BE2C (cell line): ENCODE measurements at places on chromosomes 2 and 18.
A peak's percentile ranks its signal among the peaks of the same experiment; 100 is the strongest.

DNA sequence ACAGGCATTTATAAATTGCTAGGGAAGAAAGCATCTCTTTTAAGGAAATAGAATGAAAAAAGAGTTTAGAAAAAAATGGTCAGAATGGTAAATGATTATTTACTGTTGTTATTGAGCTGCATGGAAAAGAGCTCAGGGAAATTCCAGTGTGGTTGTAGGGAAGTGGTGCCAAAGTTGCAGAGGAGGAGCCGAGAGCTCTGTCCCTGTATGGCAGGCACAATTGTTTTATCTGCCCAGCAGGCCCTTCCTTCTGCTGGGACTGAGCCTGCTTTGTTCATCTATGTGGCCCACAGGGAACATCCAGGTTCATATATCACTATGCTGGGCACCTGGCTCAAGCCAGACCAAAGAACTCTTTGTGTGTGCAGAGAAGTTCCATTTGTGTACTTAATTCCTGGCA, 80.8 kb upstream of the AGAP1 start:
- no peak for DNase-seq

GRCh38 chr2:207683879-207684627, 27.4 kb upstream of the CCNYL1 start:
- no peak for DNase-seq

DNA sequence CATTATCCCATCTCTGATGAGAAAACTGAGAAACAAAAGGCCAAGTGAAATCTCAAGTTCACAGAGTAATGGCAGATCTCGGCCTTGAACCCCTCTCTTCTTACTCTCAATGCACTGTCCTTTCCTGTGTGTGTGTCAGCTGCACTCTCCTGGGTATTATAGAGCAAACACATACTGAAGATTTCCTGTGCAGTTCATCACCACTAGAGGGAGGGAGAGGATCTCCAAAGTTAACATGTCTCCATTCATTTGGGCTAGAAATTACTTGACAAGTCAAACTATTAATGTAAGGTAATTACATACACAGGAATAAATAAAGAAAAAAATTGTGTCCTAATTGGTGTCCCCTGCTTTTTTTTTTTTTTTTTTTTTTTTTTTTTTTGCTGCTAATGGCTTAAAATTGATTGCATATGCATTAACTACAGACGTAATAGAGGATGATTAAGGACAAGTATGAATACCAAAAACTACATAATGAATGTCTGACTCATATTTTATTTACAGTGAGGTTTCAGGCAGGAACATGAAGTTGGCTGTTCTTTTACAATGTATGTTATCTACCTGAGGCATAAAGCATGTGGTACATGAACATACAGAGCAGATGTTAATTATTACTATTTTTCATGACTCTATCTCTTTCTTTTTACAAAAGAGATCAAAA, 269.2 kb downstream of the NYAP2 start:
- peak; percentile 27 for DNase-seq

DNA sequence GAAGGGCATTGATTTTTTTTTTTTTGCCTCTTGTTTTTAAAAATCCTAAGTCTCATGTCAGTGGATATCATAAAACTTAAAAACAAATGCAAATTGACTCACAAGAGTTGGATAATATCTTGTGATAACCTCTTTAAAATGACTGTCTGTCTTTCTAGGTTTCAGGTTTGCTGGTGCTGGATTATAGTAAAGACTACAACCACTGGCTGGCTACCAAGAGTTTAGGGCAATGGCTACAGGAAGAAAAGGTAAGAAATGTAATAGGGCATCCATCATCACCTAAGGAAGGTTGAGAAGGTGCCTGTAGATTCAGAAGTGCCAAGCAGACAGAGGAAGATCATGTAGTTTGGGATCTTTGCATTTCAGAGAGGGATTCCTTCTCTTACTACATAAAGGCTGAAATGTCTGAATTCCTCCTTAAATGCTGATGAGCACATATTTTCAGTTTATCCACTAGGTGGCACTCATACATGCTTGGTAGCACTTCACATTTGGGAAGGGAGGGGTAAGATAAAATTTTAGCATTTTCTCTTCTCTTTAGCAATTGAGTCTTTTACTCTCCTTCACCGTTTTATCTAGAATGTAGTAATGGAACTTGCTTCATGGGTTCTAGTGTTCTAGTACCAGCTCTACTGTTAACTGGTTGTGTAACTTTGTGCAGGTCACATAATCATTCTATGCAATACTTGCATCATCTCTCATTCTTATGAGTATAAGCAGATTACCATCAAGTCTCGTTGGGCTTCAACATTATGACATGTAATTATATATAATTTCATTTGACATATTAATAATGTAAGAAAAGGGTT, 21.1 kb downstream of the CPS1 start:
- no peak for DNase-seq

GRCh38 chr2:198359308-198359707, 554.9 kb downstream of the PLCL1 start:
- no peak for DNase-seq

DNA sequence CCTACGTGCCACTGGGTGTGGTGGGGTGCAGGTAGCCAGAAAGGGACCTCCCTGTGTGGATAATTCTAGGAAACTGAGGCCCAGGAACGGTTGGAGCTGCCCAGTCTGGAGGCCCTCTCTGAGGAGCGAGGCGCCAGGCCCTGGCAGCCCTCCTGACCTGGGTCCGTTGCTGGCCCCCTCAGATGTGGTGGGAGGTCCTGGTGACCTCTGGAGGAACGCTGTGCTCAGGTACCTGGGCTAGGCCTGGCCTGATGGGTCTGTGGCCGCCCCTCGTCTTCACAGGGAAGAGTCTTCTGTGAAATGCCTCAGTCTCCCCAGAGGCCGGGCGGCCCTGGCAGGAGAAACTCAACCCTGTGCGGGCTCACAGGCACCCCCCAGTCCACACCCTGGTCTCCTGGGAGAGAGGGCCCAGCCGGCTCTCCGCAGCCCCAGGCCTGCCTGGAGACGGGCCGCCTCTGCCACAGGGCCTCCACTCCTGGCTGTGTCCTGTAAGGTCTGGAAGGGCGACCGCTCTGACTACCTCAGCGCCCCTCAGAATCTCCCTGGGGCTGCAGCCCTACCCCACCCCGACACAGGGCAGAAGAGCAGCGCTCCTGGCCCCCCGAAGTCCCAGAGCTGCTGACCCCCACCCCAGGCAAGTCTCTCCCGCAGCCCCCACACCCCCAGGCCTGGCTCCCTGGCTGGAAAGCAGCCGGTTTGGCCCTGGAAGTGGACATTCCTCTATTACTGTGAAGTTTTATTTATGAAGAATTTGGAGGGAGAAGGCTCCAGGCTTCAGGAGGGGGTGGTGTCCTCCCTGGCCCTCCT, 3.7 kb downstream of the B3GNT7 start:
- DNase-seq = no peak

DNA sequence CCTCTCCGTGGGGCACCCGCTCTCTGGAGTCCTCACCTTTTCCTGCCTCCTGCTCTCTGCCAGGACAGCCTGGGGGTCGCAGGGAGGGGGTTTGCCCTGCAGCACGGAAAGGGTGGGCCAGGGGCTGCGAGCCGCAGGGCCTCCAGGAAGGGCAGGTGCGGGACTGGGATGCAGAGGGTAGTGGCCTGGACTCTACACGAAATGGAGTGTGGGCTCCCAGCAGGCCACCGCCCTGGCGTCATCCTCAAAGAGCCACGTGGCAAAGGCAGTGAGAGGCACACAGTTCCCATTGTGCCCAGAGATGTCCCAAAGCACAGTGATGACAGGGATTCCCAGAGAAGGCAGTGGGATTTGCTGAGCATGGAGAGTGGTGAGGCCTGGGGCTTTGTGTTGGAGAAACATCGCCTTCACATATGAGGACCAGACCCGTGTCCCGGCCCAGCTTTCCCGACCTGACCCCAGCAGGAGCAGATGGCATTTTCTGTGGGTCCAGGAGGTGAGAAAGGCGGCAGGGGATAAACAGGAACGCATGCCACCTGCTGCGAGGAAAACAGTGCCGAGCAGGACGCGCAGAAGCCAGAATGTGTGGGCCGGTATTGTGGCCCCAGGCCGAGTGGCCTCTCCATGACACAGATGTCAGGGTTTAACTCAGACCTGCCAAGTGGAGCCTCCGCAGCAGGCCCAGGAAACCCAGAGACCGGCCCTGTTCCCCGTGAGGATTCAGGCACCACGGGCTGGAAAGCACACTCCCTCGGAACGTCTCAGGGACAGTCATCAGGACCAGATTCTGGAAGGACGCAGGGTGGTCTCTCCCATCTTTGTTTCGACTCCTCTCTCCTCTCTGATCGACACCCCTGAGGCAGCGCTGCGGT, 855.5 kb upstream of the SALL3 start:
- DNase-seq = no peak

DNA sequence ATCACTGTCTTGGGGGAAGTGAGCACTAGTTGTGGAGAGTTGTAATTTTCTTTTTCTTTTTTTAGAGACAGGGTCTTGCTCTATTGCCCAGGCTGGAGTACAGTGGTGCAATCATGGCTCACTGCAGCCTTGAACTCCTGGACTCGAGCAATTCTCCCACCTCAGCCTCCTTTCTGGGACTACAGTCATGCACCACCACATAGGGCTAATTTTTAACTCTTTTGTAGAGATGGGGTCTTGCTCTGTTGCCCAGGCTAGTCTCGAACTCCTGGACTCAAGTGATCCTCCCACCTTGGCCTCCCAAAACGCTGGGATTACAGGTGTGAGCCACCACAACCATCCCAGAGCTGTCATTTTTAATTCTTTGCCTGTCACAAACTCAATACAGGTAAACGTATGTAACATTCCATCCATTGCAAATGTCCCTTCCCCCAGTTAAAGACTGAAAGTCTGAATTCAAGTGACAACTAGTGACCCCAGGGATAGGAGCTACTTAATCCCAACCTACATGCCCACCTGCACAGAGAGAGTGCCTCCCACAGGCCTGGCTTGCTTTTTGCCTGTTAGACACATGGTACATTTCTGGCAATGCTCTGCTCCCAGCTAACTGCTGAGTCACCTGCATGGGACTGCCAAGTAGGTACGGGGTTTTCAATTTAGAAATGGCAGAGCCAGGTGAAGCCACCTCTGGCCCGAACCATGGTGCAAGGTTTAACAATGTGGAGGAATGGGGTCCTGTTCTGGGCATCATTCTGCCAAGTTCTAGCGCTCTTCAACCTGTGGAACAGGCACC, 60.6 kb downstream of the CYB5A start:
- DNase-seq = no peak

DNA sequence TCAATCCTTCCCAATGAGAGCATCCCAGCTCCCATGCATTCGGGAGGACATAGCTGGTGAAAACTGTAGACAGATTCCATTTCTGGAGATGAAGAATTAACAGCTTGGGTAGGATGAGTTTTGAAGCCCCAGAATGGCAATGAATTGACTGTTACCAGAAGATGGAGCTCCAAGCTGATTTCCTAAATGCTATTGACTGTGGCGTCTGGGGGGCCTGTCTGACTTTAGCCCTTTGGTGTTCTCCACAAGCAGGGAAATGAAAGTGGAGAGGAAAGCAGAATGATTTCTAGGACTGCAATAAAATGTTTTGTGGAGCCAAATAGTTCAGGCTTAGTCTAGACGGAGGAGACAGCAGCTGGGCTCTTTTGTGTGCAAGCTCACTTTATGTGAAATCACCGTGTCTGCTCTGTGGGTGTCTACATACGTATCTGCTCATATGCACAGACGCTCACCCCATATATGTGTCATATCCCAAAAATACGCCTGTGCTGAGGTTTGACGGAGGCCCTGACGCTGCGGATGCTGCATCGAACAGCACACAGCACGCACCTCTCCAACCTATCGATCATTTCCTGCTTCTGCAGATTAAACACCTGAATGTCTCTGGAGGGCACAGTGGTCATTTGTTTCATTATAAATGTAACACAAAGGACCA, 166.4 kb upstream of the PXDN start:
- DNase-seq = no peak

DNA sequence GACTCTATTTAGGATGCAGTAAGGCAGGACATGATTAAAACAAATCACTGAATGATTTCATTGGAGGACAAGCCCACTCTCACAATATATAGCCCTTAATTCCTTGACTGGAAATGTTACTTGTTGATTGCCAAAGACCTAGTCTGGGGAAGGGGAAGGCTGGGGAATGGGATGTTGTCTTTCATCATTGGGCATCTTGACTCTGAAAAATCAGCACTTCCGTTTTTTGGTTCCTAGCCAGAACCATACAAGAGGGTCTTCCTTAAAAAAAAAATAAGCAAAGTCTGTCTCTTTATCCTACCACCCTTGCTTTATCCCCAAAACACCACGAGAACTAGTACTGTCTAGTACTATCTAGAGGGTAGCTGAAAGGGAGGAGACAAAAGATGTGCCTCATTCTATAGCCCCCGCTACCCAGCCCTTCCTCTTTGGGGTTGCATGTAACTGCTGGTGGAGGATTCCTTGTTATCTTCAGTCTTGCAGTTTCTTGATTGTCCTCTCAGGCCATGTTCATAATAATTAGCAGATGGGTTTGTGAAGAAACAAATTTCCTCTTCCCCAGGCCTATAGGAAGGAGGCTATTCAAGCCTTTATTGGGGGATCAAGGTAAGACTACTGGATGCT, 55.8 kb downstream of the NEMP2 start:
- DNase-seq = no peak

GRCh38 chr18:8821083-8821465, 115.7 kb downstream of the MTCL1 start:
- no peak for DNase-seq

DNA sequence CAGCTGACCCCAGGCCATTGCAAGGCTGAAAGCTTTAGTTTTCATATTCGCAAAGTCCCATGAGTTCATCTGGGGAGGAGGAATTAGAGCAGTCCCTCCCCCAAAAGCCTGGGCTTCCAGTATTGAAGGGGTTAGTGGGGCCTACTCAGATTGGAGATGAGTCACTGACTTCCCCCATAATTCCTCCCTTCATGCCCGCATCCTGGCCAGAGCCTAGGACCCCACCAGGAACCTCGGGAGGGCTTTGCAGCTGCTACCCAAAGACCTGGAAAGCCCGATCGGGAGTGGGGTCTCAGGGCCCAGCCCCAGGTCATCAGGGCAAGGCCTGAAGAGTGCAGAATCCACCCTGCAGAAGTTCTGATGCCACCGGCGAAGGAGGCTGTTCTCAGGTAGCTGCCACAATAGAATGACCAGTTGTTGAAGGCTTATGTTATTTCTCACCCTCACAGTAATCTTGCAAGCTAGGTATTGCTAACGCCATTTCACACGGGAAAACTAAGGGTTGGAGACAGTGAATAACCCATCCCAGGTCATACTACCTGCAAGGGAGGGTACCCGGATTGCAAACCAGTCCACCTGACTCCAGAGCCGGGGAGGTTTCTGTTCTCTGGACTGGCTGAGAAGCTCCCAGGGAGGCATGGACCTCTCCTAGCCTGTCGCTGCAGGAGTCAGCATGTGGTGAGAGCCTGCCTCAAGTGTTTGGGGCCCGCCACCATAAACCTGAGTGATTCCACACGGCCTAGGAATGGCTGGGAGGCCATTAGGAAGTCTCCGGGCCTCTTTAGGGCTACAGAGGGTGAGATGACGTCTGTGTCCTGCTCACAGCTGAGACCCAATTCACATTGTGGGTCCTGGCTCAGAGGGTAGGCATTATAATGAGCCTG, 5.8 kb upstream of the ARID5A start:
- DNase-seq = no peak

DNA sequence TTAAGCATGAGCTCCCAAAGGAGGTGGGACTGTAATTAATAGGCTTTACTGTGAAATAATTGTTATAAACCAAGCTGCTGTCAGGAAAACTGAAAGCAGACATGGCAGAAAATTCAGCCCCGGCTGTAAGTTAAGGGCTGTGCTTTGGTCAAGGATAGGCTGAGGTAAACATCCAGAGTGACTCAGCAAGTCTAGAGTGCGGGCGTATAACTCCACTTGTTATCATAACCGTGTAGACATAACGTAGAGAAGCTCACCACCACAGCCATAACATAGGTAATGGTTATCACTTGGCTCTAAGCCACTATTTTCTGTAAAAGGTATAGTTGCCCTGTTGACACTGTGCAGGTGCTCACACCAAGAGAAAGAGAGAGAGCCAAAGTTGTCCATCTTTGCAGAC, 316.8 kb downstream of the DCDC2C start:
- no peak for DNase-seq
